ENCODE measurements at places on chromosomes 13 and 19.

GRCh38 chr19:34664168-34664567 is 12.8 kb downstream of the SCGB2B2 start:
- DNase-seq = no peak

DNA sequence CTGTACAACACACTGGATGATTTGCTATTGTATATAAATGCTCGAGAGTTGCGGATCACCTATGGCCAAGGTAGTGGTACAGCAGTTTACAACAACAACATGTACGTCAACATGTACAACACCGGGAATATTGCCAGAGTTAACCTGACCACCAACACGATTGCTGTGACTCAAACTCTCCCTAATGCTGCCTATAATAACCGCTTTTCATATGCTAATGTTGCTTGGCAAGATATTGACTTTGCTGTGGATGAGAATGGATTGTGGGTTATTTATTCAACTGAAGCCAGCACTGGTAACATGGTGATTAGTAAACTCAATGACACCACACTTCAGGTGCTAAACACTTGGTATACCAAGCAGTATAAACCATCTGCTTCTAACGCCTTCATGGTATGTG is 21.5 kb downstream of the OLFM4 start:
- DNase-seq = no peak

DNA sequence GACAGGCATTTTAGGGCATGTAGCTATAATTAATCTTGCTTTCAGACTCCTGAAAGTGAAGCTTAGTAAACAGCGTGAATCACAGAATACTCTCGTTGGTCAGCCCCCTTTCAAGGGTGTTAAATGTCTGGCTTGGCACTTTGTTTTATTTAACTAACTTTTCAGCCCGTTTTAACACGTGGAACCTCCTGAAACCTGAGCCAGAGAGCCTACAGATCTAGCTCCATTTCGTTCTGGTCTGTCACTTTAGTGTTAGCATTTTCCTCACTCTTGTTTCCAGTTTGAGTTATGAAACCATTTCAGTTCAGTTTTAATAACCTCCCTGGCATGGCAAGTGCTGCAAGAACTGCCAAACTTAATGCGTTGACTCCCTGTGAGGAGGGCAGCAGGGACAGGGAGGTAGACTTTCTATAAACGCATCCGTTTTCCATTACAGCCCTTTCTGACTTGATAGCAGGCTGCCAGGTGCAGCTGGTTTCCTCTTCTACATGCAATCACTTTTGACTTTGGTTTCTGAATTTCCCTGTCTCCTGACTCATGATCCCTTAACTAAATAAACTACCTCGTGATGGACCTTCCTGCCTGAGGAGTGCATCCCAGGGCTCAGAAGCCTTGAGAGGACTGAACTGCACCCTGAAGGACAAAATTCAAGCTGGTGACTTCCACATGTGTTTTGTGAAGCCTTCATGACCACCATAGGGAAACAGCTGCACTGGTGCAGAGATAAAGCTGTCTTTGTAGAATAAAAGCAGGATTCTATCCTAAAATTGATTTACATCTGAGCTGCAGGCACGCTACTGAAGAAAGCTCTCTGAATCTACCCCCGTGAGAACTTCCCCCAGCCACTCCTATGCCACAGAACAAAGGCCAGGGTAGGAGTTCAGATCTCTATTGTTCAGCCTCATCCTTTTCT is 192.6 kb downstream of the DLEU7 start:
- DNase-seq = no peak

DNA sequence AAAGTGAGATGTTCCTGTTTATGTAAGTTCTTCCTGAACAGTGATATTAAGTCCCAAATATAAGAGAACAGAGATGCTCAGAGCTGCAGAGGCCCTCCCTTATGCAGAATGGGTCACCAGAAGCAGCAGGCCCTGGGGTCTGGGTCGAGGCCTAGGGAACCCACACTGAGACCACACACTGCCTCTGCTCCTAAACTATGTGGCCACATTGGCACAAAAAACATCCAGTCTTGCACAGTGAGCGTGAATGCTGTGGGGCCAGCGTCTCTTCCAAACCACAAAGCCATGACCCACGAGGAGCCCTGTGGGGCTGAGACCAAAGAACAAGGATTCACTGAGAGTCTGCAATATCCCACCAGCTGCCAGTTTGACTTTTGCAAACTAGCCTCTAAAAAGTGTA is 23.6 kb downstream of the PROZ start:
- no peak for DNase-seq

GRCh38 chr13:98033277-98034247 is 80.1 kb downstream of the IPO5 start:
- no peak for DNase-seq

DNA sequence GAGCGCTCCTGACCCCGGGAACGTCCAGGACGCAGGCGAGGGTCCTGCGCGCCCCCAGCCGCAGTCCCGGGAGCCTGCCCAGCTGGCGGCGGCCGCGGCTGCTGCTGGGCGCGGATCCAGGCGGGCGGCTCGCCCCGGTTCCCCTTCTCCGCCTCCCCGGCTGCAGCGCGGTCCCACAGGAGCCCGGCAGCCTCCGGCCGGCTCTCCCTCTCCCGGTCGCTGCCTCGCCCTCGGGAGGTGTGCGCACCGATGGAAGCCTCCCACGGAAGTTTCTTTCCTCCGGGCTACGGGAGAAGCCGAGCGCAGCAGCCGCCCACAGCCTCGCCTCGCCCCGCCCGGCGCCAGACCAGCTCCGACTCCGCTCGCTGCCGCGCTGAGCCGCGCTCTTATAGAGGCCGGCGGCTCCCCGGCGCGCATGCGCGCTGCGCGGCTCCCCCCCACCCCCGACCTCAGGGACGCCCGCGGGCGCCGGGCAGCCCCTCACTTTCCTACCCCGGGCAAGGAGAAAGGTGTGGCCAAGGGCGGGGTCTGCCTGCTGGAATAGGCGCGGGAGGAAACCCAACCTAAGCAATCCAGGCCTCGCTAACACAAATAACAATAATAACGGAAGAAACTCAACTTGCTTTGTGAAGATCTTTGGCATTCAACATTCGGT is at the start of gene SHISA2:
TSS of gene SHISA2 (minus strand) at position 360 of the 655 bp plus-strand sequence. CDS start 1,041 bp downstream, outside the sequence.
- no peak for DNase-seq

DNA sequence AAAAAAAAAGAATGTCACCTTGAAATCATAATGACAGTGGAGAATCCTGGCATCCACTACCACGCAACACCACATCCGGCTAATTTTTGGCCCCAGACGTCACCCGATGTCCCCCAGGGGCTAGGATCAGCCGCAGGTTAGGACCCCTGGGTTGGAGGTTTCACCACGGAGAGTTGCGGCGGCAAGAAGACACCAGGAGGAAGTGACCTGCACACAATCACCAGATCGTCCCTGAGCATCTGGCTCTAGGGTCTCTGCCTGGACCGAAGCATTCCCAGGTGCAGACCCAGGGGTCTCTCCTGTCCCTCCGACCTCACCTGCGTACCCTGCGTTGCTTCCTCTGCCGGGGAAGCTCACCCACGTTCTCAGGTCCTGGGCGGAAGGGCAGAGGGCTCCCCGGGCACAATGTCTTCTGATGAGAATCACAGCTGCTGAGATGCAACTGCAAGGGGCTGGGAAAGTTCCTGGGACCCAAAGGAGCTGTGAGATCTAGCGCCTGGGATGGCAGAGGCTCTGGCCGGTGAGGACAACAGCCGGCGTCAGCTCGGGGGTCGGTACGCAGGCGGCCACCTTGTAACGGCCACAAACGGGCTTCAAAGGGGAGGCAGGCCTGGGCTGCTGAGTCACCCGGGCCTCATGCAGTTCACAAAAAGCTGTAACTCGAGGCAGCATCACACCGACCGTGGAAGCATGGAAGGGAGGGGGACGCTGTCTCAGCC is 111.2 kb downstream of the GADD45B start:
- no peak for DNase-seq

- peak; percentile 19 for DNase-seq
These were observed 37.8 kb upstream of the CXCL17 start for GRCh38 chr19:42480335-42481095.

- no peak for DNase-seq
These were observed 17.6 kb upstream of the COG3 start for GRCh38 chr13:45447050-45447661.

DNA sequence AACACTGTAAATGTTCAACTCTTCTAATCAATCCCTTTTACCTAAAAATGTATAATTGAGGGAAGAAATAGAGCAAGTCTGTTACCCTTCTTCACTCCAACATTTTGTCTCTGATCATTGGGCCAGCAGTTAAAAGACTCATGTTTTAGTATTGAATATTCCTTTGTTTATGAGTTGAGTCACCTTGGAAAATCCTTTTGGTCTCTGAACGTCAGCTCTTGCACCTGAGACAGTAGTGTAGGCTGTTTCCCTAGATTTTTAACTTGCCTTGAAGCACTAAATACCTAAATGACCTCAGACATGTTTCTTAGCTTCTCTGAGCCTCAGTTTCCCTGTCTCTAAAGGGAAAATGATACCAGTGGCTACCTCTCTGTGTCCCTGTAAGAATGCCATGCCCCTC is 184.2 kb downstream of the RFC3 start:
- DNase-seq = no peak

DNA sequence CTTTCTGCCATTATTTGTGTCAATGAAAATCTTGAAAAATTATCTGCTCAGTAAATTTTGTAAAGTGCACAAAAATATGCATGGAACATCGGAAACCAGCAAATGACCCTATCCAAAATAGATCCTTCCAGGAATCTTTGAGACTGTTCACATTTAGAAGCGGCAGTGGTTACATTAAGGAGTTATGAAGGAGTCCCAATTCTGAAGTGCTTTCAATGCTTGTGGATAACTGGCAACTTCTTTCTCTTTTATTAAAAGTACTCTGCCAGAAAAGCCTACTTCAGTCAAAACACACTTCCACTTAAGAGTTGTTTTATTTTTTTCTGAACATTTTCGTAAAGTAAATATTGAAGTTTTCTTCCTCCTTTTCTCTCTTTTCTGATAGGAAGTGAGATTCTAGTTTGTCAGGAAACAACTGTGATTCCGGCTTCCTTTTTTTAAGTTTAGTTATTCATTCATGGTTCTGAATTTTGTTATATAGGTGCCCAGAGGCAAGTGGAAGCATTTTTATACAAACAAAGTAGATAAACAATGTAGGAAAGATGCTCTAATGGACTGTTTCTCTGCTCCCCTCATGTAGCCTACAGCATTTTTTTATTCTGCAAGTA is 83.5 kb downstream of the PCDH9 start:
- DNase-seq = no peak

GRCh38 chr19:42613666-42614065 is 18.9 kb upstream of the CEACAM8 start:
- DNase-seq = no peak

GRCh38 chr13:77528834-77529500 is 6.5 kb upstream of the SCEL start:
- no peak for DNase-seq

- DNase-seq = peak; percentile 2
These were observed 17.0 kb upstream of the TMEM255B start for GRCh38 chr13:113742000-113742441.

DNA sequence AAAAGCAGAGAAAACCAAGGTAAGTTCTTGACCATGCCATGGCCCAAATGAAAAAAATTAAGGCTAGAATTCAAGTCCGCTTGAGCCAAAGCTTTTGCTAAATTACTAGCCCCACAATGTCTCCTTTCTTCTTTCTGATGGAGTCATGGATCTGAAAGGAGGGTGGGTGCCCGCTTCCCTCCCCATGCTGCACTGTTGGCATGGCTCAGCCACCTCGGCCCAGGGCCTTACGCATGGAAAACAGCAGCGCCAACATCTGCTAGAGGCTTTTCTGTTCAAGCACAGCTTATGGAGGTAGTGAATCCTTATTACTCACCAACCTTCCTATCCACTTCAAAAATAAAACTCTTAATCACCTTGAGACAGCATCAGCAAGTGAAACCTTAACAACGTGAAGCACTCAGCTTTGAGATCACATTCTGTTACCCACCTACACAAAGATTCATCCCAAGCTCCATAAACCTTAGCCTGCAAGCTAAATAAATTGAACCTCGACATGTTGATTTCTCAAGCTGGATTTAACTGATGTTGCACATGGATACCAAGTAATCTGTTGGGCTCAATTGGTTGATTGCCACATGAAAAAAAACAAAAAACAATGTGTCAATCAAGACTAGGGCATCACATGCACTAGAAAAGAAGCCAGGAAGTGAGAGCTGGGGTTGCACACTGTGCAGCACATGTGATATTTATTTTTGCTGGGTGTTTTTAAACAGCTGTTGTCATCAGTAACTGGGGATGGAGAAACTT is 43.4 kb downstream of the TPT1 start:
- DNase-seq = peak; percentile 32

DNA sequence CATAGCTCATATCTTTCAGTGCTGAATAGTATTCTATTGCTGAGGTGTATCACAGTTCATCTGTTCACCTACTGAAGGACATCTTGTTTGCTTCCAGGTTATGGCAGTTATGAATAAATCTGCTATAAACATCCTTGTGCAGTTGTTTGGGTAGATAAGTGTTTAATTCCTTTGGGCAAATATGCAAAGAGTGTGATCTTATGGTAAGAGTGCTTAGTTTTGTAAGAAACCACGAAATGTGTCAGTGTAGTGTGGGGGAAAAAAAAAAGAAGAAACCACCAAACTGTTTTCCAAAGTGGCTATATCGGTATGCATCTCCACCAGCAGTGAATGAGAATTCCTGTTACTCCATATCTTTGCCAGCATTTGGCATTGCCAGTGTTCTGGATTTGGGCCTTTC is 93.3 kb downstream of the PIBF1 start:
- DNase-seq = no peak

- DNase-seq = no peak
These were observed 3.1 kb upstream of the TSHZ3 start for GRCh38 chr19:31352296-31352781.

DNA sequence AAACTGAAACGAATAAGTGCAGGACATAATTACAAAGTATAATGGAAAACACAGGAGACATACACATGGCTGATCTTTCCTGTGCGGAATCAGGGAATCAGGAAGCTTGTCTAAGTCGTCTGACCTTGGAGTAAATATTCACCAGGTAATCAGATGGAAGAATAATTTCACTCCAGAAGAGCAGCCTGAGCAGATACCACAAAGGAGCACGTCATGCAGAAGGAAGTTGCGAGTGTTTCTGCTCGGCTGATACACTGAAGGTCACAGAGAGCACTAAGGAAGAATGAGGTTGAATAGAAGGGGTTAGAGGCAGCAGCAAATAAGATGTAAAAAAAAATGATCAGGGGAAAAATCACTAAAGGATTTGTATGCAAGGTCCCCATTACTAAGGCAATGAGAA is 122.3 kb upstream of the GPC6 start:
- no peak for DNase-seq

GRCh38 chr13:106103779-106104178 is 431.7 kb downstream of the EFNB2 start:
- DNase-seq = no peak

GRCh38 chr19:5154129-5154798 is 185.4 kb downstream of the KDM4B start:
- no peak for DNase-seq

GRCh38 chr19:5707576-5708575 is 12.1 kb downstream of the LONP1 start:
- DNase-seq = no peak

DNA sequence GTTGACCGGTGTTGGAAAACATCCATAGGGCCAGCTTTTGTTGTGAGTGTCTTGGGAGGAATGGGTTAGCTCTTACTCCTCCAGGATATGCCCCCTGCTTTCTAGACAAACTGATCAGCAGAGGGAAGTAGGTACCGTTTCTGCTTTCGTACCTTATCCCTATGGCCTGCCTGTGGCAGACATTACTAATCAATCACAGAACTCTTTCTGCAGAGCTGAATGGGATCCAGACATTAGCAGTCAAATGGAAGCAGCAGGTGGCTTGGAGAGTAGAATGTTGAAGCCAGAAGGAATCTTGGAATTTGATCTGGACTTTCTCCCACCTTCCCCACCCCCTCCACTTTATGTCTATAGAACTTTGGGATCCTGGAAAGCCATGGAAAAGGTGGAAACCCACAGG is 17.1 kb downstream of the NWD1 start:
- DNase-seq = no peak

Data from CD4-positive, alpha-beta T cell treated with Interleukin-4 for 4 hours (primary cell).